ENCODE measurements at places on chromosomes 6 and 20. TPM values are rescaled to one million over a fixed set of nuclear protein-coding genes. Genes with fewer than 3 reads are reported as not detected.

GRCh38 chr20:50892394-50892793, 38.8 kb downstream of the ADNP start:
- no peak for DNase-seq

- DNase-seq: no peak
Measured at GRCh38 chr6:117441824-117442264, 16.1 kb upstream of the ROS1 start.

GRCh38 chr6:123168892-123169773, 173.1 kb downstream of the CLVS2 start:
- no peak for DNase-seq

DNA sequence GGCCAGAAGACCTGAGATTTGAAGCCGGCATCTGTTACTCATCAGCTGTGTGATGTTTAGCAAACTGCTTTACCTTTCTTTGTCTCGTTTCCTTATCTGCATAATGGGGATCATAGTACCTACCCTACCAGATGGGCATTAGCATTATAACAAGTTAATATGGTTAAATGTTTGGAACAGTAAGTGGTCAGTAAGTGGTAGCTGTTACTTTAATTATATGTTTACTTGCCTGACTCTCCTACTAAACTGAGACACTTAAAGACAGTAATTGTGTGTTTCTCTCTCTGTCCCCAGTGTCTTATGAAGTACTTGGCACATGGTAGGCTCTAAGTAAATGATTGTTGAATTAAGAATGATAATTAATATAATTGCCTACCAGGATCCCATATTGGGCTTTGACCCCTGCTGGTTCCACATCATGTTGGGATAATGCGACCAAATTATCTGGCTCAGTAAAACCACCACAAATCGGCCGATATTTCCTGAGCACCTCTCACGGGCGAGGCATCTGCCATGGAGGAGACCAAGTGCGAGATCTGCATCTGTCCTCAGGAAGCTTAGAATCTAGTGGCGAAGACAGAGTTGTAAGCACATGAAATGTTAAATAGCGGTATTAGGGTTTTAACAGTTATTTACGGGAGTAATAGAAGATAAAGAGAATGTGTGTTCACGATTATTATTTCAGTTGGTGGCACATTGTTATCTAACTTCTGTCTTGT, 31.4 kb downstream of the PTK7 start:
- DNase-seq: no peak

FRK gene
- total RNA-seq: 0.05 TPM

COL12A1 gene
- total RNA-seq: not detected
